ENCODE measurements at places on chromosomes 5 and 9.

GRCh38 chr5:8628521-8628920 is 759.6 kb downstream of the MTRR start:
- DNase-seq: no peak

DNA sequence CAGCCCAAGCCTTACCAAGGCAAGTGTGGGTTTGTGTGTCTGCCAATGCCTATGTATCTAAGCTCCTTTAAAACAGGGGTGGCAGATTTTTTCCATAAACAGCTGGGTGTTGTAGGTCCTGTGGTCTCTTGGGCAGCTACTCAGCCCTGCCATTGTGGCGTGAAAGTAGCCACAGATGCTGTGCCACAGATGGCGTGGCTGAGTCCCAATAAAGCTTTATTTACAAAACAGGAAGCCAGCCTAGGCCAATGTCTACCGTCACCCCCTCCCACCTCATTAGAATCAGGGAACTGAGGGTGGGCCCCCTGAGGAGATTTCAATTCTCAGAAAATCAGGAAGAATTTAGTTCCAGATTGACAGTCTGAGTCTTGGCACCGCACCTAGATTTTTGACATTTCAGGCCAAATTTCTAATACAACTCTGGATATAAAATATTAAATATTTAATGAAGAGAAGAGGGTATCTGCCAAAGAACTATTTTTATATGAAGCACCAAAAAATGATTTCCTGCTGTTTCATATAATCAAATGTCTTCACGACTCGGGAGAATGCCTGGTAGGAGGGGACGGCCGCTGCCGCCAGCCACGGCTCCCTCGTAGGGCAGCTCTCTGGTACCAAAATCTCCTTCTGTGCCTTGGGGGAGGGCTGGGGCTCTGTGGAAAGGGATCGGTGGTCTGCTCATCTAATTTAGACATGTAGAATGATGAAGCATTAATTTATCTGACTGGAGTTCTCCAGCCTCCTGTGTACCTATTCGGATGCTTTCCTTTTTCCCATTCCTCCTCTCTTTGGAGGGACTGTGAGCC is 420.9 kb downstream of the IRX2 start:
- DNase-seq: no peak

GRCh38 chr9:132669319-132669697 is 475 bp downstream of the DDX31 start:
- no peak for DNase-seq

DNA sequence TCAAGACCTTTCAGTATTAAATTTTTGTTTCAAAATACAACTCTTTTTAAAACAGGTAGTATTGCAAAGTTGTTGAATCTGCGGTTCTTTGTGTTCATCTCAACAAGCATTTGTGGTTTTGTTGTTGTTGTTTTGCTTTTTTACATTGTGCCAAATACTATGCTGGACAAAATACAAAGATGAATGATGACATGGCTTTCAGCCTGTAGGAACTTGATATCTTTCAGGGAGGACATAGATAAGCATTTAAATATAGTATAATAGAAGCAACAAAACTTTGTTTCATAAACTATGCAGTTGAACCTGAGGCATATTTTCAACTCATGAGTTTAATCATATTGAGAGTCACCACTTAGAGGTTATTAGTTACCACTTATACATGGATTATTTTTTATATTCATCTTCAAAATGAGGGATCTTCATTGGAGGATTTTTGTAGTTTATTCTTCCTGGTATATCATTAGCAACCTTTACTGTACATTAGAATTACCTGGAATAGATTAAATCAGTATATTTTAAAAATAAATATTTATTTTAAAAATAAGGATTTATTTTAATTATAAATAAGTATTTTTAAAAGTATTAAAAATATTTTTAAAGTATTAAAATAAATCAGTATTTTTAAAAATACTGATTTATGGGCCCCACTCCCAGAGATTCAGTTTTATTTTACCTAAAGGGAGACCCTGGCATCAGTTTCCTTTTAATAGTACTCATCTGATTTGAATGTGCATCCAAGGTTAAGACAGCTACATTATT is 42.9 kb downstream of the KIF2A start:
- DNase-seq: no peak

- DNase-seq: no peak
These were observed 31.4 kb downstream of the CFAP77 start for GRCh38 chr9:132441404-132441803.
